Immature natural killer cell (primary cell): ENCODE measurements at places on chromosomes 12 and 14. TPM values are rescaled to one million over a fixed set of nuclear protein-coding genes. Genes with fewer than 3 reads are reported as not detected.

Gene PARPBP
- polyA plus RNA-seq: 10.1 TPM

- peaks cover 51% of the 10 kb centered on the region for H3K36me3 ChIP-seq
- no peak for DNase-seq
- peak overlapping the region; percentile 59 for H3K4me3 ChIP-seq
- H3K27ac ChIP-seq: peak overlapping the region; percentile 86
- H3K4me1 ChIP-seq: peaks cover 100% of the 10 kb centered on the region
Measured at GRCh38 chr12:108327621-108328344, 11.3 kb downstream of the CMKLR1 start.

- no peaks in the 10 kb centered on the region for H3K4me1 ChIP-seq
- H3K27ac ChIP-seq: no peak overlapping the region
- no peaks in the 10 kb centered on the region for H3K27me3 ChIP-seq
- DNase-seq: no peak
Measured at GRCh38 chr12:103313894-103314293, 181.9 kb downstream of the C12orf42 start.

GRCh38 chr14:26896447-26896846 lies 298.6 kb upstream of the NOVA1 start:
- H3K27me3 ChIP-seq: peaks cover 2% of the 10 kb centered on the region
- H3K36me3 ChIP-seq: no peaks in the 10 kb centered on the region
- no peaks in the 10 kb centered on the region for H3K4me1 ChIP-seq
- DNase-seq: no peak
- no peak overlapping the region for H3K27ac ChIP-seq
- no peak overlapping the region for H3K4me3 ChIP-seq

DNA sequence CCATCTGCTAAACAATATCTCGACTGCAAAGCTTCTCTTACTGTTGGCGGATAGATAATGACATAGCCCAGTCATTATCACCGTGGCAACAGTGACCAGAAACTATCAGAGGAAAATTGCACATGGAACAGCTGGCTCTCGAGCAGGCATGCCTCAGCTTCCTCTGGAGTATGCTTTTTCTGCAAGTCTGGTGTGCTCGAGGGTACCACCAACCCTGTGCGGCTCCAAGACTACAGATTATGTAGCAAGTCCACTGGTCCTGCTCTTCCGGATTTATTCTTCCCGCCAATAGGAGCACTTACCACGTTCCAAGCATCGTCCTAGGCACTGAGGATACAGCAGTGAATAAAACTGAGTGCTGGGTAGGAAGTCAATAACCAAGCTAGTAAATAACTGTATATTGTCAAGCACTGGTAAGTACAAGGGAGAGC lies 1.4 kb upstream of the GLRX5 start:
- H3K36me3 ChIP-seq: peaks cover 8% of the 10 kb centered on the region
- no peak for DNase-seq
- H3K4me3 ChIP-seq: peak overlapping the region; percentile 96
- H3K27me3 ChIP-seq: peaks cover 12% of the 10 kb centered on the region
